Activated CD8-positive, alpha-beta memory T cell treated with anti-CD3 and anti-CD28 coated beads for 1 hour (primary cell): ENCODE measurements at places on chromosomes 1 and 21.

DNA sequence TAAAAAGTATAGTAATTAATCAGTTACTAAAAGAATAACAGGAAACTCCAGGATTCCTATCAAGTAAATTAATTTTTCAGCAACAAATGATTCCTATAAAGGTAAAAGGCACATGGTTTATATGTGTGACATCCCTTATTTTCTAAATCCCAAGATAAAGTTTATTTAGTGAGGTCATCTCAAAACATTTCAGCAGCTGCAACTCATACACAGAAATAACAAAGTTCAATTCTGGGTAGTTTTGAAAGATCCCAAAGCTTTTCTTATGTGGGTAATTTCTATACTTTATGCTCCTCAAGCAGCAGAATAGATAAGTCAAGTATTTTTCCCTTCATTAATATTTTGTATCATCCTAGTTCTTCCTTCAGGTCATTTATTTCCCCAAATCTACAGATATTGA lies 117.7 kb downstream of the EIF4G3 start:
- no peak for DNase-seq

GRCh38 chr1:104726917-104727316 lies 977.2 kb downstream of the AMY1C start:
- no peak for DNase-seq

- no peak for DNase-seq
Measured at GRCh38 chr1:184822267-184822666, 67.6 kb upstream of the EDEM3 start.

GRCh38 chr1:168335500-168335899 lies 54.8 kb downstream of the TBX19 start:
- DNase-seq: no peak

DNA sequence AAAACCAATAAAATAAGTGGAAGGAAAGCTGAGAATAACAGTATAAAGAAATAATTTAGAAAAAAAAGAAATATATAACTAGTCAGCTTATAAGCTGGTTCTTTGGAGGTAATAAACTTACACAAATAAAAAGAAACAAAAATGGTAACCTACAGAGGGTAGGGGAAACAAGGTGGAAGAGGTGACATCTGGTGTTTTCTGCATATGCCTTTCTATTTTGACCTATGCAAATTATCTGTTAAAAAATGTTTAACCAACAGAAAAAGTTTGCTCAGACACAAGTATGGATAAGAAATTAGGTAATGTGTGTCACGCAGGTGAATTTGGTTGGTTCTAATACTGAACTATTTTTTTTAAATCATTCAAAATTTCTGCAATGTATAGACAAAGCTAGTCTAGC lies 53.6 kb upstream of the DMRTA2 start:
- no peak for DNase-seq

DNA sequence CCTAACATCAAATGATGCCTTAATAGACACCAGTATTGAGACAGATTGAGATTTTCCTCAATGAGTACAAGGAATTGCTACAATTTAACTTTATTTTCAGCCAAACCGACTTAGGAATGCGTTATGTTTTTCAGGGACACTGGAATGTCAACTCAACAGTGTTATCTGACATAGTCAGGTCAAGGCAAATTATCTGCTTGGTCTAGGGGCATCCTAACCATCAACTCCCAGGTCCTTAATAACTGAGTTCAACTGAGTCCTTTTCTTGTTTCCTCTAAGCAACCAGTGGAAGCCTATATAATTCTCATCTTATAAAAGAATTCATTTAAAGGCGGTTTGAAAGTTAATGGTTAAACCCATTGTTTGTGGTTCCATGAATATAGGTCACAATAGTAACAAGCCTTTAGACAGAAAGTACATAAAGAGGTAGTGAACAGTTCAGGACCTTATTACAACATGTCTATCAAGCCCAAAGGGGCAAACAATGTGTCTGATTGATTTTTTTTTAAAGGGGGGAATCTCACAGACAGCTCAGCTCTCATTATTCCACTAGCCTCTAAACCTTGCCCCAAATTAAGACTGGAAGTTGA lies 32.3 kb upstream of the NR5A2 start:
- no peak for DNase-seq

DNA sequence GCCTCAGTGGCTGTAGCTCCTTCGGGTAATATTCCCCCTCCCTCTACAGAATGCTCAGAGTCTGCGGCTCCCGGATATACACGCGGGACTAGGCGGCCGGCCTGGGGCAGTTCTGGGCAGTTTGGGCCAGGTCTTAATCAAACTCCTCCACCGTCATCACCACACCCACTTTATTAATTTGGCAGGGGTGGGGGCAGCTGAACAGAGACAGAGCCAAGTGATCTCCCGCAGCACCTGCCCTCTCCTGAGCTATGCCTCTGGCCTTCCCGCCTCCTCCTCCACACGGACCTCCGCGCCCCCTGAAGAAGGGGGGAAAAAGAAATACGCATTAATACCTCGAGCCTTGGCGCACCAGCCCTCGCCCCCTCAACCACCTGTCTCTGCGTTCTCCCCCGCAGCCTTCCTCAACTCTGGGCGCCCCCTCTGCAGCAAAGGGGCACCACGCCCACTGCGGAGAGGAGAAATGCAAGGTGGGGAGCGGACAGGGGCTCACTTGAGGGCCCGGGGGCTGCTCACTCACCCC lies 42.6 kb downstream of the CD34 start:
- no peak for DNase-seq

- DNase-seq: no peak
Measured at GRCh38 chr1:9559673-9560072, 20.4 kb downstream of the SLC25A33 start.

GRCh38 chr1:116738673-116739370 lies 15.4 kb upstream of the CD2 start:
- peak; percentile 26 for DNase-seq
